ENCODE measurements at places on chromosomes 1 and 21.

- ATAC-seq = no peak
Measured at GRCh38 chr1:184033711-184034167, 3.8 kb downstream of the COLGALT2 start.

- no peak for ATAC-seq
Measured at GRCh38 chr1:51168936-51169335, 66.9 kb downstream of the C1orf185 start.

DNA sequence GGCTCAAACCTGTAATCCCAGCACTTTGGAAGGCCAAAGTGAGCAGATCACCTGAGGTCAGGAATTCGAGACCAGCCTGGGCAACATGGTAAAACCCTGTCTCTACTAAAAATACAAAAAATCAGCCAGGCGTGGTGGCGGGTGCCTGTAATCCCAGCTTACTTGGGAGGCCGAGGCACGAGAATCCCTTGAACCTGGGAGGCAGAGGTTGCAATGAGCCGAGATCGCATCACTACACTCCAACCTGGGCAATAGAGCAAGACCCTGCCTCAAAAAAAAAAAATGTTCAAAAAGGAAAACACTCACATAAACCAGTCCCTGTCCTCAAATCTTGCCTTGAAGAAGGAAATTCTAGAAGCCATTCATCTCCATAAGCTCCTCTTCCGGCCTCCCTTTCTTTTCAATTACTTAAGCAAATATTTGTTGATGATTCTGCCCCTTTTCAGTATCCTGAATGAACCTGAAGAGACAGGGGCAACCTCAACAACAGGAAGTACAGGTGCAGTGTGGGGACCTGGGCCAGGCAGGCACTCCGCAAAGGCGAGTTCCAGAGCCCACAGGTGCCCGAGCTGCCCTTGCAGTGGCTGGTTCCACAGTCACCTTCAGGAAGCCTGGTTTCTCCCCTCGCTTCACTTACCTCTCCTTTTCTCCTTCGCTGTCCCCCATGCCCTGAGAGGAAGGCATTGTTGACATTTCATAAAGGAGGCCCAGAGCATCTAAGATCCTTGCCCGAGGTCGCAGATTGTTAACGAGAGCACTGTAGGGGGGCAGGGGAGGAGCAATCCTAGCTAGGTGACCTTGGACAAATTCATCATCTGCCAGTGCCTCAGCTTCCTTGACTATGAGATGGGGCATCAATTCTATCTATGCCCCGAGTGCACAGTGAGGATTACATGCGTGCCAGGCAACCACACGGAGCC lies 8.9 kb upstream of the LEFTY1 start:
- no peak for ATAC-seq

- no peak for ATAC-seq
Measured at GRCh38 chr1:213389061-213389581, 338.1 kb downstream of the RPS6KC1 start.

GRCh38 chr1:184541537-184542152 lies 154.8 kb downstream of the C1orf21 start:
- no peak for ATAC-seq

GRCh38 chr1:155645648-155646047 lies 35.6 kb downstream of the MSTO1 start:
- no peak for ATAC-seq

DNA sequence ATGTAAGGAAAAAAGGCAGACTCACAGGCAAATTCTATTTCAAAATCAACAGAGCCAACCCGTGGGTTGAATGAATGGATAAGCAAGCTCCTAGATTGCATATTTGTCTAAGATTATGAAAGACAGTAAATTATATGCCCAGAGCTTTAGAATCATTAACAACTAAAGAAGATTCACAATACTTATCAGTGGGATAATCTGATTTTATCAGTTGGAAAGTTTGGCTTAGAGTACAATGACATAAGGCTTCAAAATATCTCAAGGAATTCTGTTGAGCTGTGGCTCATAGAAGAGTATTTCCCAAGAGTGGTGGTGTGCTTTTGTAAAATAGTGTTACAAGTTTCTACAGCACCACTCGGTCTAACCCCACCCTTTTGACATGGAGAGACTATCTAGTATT lies 85.5 kb downstream of the ADAMTS1 start:
- ATAC-seq = no peak

- ATAC-seq = no peak
Measured at GRCh38 chr1:226480461-226480860, 68.1 kb upstream of the STUM start.

GRCh38 chr1:171642197-171642596 lies 10.3 kb downstream of the MYOC start:
- no peak for ATAC-seq

Measured in activated CD4-positive, CD25-positive, alpha-beta regulatory T cell treated with anti-CD3 and anti-CD28 coated beads, Interleukin-2, amount 50 U/mL, for 24 hours (primary cell).